Left hindlimb (tissue), 1 donor: ENCODE measurements at places on chromosomes 2 and 18.
A peak's percentile ranks its signal among the peaks of the same experiment; 100 is the strongest.

DNA sequence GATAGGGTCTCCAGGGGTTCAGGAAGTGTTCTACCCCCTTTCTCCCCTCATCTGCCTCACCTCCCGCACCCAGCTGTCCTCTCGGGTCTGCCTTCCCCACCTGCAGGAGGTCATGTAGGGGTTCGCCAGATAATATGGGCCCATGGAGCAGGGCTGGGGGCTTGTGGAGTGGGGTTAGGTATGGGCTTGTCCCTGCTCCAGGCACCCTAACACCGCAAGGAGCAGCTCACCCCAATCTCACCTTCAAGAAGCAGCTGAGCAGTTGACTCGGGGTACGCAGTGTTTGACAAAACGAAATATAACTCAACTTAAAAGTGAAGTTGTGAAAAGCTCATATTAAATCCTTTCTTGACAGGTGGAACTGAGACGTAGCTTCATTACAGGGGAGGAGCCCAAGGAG is 99.6 kb downstream of the CTIF start:
- DNase-seq, result no peak

DNA sequence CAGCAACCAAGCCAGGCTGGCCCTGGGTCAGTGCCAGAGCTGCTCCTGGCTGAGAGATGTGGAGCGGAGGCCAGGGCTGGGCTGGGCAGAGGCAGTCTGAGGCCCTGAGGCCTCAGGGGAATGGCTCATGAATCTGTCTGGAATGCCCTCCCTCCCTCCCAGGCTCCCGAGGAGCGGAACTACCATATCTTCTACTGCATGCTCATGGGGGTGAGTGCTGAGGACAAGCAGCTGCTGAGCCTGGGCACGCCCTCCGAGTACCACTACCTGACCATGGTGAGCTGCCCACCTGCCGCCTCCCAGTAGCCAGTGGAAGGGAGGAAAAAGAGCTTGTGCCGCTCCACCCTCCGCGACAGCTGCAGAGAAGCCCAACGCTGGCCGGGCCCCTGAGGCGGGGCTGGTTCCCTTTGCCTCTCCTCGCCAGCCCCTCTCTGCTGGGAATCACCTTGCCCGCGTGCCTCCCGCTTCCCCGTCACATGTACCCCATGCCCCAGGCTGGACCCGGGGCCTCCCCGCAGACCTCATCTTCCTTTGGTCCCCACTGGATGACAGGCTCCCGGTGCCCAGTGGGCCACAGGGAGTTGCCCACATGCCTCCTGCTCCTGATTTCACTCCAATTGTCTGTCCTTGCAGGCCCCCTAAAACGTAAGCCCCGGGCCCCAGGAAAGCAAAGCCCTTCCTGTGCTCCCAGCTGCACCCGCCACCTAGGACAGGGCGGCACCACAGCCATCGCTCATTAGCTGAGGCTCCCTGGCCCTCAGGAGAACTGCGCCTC is 41.1 kb downstream of the MYO7B start:
- peak; percentile 81 for DNase-seq

GRCh38 chr2:14015113-14015630 is 617.3 kb upstream of the LRATD1 start:
- DNase-seq, result no peak

DNA sequence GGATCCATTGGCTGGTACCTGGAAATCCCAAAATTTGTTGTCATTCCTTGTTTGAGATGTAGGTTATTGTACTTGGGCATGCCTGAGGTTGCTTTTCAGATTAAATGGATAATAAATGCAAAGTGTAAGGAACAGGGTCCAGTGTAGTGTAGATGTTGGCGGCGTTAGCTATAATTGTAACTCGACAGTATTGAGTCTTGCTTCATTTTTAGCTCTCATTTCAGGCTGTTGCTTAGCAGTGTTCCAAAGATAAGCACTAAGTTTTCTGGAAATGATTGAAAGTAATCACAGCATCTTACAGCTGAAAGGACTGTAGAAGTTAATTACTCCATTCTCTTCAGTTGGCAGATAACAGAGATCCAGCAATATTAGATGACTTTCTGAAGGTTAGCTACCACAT is 47.8 kb upstream of the SPTBN1 start:
- no peak for DNase-seq

GRCh38 chr2:106965611-106966010 is 79.6 kb upstream of the ST6GAL2 start:
- DNase-seq, result no peak

GRCh38 chr2:176763851-176764404 is 448.7 kb upstream of the HNRNPA3 start:
- no peak for DNase-seq

DNA sequence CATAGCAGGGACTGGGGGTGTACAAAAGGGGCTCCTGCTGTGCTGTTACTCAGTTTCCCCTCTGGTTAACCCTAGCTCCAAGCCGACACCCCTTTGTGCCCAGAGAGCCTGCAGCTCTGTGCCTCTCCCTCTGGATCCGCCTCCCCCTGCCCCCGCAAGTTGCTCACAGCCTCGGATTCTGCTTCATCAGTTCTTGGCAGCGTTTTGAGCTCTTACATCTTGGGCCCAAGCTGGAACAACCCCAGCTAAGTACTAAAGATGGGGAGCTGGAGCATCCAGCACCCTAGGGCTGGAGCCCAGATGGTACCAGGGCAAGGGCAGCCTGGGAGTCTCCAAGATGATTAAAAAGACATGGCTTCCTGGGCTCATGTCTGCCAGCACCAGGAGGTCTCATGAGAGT is 40.7 kb downstream of the POMC start:
- DNase-seq, result no peak

DNA sequence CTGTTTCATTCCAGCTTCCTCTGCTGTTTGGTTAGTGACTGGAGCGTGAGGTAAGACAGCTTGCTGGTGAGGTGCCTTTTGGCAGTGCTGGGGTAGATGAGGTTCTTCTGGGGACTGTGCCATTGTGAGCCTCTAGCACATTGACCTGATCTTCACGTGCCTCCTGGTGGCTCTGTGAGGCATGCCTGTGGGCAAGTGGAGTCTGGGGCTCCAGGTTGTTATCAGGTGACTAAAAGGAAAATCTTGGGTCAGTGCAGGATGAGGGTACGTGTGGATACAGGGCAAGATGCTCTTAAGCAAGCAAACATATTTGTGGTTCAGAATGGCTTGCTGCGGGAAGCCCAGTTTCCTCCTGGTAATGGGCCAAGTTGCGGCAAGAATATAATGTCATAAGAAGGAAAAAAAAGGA is 75.4 kb downstream of the FHOD3 start:
- DNase-seq, result no peak

DNA sequence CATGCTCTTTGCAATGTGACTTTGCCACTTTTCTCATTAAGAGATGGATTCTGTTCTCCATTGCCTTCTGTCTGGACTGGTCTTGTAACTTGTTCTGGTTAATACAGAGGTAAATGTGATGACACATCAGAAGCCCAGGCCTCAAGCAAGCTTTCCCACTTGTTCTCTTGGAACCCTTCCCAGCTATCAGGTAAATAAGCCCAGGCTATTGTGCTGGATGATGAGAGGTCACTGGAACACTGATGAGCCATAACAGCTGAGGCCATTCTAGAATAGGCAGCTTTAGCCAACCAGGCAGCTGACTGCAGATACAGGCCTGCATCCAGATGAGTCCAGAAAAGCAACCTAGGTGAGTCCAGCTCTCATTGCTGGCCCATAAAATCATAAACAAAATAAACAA is 1007.0 kb upstream of the ACVR2A start:
- no peak for DNase-seq

DNA sequence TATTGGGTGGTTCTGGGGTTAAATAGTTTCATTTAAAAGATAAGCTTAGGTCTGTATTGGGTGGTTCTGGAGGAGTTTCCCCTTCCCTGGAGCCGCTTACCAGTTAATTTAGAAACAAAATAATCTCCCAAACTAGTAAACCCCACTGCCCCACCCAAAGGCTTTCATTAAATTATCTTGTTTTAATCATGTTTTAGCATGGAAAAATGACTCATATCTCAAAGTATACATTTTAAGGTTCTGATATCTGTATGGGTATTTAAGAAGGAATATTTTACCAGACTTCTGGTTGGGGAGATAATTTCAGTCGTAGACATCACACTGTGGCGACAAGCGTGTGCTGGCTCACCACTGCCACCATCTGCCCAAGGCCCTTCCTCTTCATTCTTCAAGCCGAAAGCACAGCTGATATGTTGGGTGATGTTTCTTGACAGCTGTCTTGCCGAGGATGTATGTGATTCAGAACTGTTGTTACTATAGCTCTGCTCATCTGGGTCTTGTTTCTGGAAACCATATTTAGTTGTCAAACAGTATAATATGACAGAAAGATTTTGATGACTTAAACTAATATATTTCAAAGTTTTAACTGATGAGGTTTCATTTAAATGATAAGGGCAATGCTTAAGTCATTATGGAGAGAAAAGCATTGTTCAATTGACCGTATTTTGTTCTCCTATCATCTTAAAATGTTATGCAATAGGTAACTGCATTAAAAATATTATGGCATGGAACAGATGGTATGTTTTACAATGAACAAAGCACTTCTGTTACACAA is 5.1 kb downstream of the FIGLA start:
- peak; percentile 51 for DNase-seq

DNA sequence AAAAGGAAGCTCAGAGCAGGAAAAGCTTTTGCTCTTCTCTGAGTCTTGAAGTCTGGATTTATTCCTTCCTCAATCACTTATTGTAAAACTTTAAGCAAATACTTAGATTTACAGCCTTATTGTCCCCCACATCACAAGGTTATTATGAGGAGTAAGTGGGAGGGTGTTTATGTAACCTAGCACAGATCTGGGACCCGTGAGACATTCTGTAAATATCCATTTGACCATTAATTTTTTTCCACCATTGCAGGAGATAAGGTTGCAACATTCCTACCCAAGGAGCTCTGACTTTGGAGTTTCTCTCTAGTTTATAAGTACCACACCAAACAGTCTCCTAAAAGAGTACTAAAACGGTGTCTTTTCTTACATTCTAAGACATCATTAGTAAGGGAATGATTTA is 52.1 kb upstream of the CTIF start:
- DNase-seq, result no peak

GRCh38 chr2:18526429-18526828 is 34.0 kb downstream of the RDH14 start:
- DNase-seq, result no peak

DNA sequence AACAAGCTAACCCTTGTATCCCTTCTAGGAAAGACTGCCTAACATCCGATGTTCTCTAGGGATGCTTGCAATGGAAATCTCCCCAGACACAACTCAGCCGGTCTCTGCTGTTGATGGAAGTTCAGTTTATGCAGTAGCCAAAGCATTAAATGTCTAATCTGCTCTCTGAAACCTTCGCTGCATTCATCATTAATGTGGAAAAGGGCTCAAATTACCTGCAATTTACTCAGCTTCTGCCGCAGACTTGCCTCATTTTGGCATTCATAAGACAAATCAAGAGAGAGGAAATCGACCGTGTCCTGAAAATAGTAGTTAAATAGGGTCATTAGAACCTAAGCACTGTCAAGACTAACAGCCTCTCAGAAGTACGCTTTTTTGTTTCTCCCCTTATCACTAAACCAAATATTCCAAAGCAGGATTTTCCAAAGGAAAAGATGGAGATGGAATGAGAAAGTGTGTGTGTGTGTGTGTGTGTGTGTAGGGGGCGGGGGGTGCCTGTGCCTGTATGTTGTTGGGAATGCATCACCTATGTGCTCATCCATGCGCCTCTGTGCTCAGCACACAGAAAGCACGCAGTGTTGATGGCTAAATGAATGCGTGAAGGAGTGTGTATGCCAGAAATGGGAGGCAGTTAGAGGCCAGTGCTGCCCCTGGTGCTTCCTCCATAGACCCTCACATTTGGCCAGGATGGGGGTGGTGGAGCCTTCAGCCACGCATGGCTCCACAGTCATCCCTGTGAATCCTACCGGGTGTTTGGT is 7.4 kb downstream of the LCT start:
- no peak for DNase-seq

DNA sequence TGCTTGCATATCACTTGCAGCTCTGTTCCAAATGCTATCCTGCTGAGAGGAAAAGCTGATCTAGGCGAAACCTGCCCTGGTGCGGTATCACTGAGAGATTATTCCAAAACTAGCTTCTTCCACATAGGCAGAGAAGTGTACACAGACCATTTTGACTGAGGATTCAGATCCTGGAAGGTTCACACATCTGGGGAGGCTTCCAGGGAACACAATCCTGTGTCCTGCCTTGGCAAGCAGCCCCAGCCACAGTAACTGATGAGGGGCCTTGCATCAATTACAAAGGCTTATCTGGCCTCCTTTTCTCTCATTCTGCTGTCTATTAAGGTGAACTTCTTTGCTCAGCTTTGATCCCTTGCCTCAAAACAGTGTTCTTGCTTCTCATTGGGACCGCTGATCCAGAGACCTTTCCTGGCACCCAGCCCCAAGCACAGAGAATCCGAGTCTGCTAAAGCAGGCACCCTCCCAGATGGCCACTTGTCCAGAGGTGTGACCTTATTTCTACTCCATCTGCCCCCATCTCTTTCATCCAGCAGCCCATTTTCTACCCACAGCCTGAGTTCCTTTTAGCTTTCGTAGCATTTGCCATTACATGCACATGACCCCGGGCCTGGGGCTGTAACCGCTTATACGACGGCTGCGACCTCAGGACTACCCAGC is 52.3 kb upstream of the ZFP36L2 start:
- DNase-seq, result no peak

DNA sequence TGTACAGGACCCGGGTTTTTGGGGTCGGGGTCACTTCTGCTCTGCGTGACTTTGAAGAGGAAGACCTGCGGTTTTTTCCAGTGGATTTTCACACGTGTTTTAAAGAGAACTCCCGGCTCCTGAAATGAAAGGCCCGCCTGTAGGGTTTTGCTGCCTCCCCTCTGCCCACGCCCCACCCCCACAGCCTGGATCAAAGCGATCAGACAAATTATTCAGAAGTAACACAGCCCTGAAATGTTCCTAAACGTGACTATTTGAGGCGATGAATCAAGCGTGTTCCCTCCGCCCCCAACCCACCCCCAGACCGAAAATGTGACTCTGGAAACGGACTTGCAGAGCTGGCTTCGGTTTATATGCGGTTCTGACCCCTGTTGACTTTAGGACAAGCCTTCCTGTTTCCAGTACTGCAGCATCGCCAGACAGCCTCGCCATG is 28.7 kb upstream of the SMIM21 start:
- no peak for DNase-seq

DNA sequence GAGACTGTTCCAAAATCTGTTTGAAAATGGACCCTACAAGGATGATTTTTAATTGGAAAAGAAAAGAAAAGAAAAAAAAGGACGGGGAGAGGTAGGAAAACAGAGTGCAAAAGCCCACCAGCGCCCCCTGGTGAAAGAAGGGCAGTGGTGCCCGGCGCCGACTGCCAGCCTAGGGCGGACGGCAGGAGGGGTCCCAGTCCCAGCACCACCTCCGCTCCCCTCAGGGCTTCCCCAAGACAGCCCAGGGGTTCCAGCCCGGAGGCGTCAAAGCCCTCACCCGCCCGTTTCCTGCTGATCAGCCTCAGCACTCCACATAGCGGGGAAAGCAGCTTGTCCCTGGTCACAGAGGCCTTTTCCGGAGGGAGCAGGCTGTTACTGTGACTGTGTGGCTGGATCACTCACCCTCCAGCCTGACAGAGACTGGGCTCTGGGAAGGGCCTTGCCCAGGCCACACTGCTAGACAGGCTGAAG is 213.9 kb downstream of the TFCP2L1 start:
- DNase-seq, result peak; percentile 84

DNA sequence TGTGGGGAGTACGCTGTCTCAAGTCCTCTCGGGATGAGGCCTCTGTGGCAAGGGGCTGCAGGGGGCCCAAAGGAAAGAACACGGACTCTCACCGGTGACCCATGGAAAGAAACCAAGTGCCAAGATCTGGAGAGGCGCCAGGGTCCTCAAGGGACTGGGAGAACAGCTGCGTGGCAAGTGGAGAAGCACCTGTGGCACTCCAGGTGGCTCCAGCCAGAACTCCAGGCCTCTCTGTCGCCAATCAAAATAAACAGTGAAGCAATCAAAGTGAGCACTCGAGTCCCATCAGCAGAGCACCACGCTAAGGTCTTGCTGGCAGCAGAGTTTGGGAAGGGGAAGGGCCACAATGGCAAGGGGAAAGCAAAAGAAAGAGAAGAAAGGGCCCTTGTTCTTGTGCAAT is 54.7 kb downstream of the BCL2 start:
- DNase-seq, result no peak
